ENCODE measurements at places on chromosomes 2 and 18.

- no peak for DNase-seq
Measured at GRCh38 chr2:105309147-105309545, 20.4 kb downstream of the TGFBRAP1 start.

- DNase-seq: no peak
Measured at GRCh38 chr2:53087874-53088461, 679.6 kb upstream of the CHAC2 start.

GRCh38 chr2:96538487-96539214 lies 2.1 kb downstream of the ARID5A start:
- no peak for DNase-seq

DNA sequence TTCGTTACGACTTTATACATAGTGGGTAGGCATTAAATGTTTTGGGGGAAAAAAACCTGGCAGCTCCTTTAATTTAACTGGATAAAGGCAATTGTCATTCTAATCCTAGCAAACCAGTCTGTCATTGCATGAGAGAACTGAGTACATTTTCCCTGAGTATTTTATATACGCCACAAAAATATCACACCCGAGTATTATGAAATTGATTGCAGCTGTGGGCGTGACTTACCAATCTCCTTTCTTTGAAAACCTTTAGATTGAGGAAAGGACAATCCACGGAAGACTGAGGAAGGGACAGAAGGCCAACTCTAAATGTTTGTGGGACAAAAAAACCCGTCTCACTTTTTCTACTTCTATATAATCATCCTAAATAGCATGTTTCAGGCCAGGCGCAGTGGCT lies 9.0 kb downstream of the TM4SF20 start:
- DNase-seq: no peak

- no peak for DNase-seq
Measured at GRCh38 chr2:179768765-179769164, 92.6 kb downstream of the ZNF385B start.

DNA sequence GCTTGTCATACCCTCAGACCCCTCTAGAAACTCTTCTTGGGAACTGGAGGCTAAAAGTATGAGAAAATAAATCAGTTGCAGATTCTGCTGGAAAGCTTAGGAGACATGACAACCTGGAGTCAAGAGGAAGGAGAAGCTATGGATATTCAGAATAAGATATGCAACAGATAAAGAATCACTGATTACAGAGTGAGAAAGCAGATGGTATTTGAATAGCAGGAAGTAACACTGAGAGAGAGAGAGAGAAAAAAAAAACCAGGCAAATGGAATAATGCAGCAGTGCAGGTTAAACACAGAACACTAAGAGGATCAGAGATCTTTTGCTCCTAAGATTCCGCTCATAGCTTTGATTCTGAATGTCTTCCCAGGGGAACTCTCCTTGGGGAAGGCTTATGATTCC lies 1284.1 kb upstream of the NXPH2 start:
- DNase-seq: no peak

DNA sequence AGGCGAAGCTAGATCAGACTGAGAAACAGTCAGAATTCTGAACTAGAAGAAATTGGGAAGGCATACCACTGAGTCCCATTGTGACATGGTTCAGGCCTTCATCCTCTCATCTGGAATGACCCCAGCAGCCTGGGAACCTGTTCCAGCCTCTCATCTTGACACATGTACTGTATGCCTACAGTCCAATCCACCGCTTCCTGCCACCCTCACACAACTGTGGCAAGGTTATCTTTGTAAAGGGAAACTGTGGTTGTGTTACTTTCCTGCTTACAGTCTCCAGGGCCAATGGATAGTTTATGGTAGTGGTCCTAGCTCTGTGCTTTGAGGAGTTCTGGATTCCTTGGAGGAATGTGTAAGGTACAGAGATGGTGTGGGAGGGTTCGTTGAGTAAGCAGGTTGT lies 296.9 kb upstream of the TRIB2 start:
- no peak for DNase-seq

- DNase-seq: no peak
Measured at GRCh38 chr2:12262681-12263436, 453.9 kb upstream of the TRIB2 start.

DNA sequence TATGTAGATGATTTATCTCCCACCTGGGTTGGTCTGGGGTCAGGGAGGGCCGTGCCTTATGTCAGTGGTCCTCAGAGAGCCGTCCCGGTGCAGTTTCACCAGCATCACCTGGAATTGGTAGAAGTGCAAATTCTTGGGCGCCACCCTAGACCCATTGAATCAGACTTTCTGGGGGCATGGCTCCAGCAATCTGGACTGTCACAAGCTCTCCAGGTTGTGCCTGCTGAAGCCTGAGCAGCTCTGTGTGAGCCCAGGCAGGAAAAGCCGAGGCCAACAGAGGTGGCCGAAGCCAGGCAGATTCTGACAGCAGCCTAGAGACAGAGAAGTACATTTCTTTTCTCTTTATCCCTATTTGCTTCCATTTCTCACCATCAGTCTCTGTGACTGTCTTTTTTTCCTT lies 98.4 kb upstream of the SEC11C start:
- no peak for DNase-seq

GRCh38 chr2:236613612-236614011 lies 44.0 kb downstream of the ACKR3 start:
- no peak for DNase-seq

- DNase-seq: no peak
Measured at GRCh38 chr2:102166189-102166845, 20.5 kb upstream of the IL1RL2 start.

DNA sequence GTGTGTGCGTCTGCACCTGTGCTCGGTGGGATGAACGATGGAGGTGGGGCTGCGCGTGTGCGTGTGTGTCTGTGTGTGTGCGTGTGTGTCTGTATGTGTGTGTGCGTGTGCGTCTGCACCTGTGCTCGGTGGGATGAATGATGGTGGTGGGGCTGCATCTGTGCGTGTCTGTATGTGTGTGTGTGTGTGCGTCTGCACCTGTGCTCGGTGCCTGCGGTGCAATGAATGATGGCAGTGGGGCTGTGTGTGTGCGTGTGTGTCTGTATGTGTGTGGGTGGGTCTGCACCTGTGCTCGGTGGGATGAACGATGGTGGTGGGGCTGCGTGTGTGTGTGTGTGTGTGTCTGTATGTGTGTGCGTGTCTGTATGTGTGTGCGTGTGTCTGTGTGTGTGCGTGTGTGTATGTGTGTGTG lies 48.5 kb upstream of the CTDP1 start:
- DNase-seq: no peak

GRCh38 chr18:8428951-8429350 lies 180.3 kb upstream of the RAB12 start:
- no peak for DNase-seq

DNA sequence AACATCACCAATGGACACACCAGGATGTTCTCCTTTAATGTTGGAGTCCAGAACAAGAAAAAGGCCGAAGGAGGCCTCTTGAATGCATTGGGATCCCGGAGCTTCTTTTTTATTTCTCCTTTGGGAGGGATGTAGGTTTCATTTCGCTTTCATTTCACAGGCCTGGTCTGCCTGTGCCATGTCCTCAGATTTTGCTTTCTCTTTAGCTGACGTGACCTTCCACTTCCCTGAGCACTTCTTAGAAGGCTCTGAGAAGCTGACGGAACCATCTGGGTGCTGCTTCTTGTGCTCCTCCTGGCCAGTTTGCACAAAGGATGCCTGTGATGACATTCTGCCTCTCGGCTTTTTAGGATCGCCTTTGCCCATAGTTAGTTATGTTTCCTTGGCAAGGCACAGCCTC lies 15.1 kb upstream of the MBOAT2 start:
- DNase-seq: no peak

- DNase-seq: no peak
Measured at GRCh38 chr2:40371525-40372282, 80.2 kb downstream of the SLC8A1 start.

GRCh38 chr2:147364597-147364996 lies 480.2 kb upstream of the ACVR2A start:
- DNase-seq: no peak

DNA sequence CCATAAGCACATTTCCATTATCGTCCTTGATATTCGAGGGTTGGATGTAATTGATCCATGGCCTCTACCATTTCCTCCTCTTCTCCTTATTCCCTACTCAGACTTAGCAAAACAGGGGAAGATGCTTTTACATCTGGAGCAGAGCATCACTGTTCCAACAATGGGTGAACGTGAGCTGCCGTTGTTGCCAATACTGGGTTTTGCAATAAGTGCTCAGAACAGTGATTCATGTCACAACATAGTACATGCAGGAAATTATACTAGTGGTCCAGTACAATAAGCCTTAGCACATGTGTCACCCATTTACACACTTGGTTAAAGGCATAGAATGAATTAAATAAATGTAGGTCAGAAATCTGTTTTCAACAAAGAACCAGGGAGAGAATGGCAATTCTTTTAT lies 112.4 kb downstream of the DCC start:
- no peak for DNase-seq

DNA sequence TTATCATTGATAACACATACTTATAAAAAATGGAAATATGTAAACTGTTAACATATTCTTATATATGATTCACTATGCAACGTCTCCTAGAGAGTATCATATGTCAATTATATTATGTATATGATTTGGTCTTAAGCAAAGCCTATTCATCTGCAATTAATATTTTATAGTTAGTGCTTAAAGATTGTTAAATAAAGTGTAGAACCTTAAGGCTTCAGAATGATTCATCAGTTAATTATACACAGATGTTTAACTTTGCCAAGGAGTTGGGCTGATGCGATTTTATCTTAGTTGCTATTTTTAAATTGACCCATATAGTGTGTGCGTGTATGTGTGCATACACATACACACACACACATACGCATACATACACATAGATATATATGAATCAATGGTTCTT lies 323.1 kb downstream of the RBM43 start:
- peak; percentile 61 for DNase-seq

- no peak for DNase-seq
Measured at GRCh38 chr2:30930716-30931115, 123.5 kb upstream of the CAPN13 start.

- DNase-seq: no peak
Measured at GRCh38 chr18:25288340-25288938, 63.5 kb downstream of the ZNF521 start.

- no peak for DNase-seq
Measured at GRCh38 chr2:223696719-223697118, 94.6 kb upstream of the SCG2 start.

- DNase-seq: no peak
Measured at GRCh38 chr2:134308474-134309385, 54.9 kb downstream of the MGAT5 start.
